Stimulated activated CD8-positive, alpha-beta memory T cell treated with anti-CD3 and anti-CD28 coated beads, Interleukin-4, amount 100 ng/mL, for 1 hour (primary cell): ENCODE measurements at places on chromosomes 2 and 18.

- no peak for DNase-seq
Measured at GRCh38 chr2:106129150-106129549, 65.0 kb downstream of the UXS1 start.

DNA sequence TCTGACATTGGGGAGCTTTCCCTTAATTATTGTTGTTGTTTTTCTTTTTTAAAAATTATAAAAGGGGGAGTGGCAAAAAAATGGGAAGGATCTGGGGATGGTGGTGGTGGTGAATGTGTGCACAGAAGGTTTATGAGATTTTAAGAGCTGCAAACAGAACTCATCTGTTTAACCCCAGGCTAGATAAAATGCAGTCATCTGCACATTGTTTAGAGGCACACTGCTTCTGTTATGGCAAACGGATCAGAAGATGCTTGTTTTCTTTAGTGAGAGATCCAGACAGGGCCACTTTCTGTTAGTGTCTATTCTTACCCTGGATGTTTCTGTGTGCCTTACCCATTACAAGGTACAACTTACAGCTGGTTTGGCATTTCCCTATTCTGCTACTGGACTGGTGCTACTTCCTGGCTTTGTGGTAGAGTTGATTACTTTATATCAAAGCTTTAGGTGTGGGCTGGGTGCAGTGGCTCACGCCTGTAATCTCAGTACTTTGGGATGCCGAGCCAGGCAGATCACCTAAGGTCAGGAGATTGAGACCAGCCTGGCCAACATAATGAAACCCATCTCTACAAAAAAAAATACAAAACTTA lies 68.2 kb upstream of the NRP2 start:
- DNase-seq, result no peak

DNA sequence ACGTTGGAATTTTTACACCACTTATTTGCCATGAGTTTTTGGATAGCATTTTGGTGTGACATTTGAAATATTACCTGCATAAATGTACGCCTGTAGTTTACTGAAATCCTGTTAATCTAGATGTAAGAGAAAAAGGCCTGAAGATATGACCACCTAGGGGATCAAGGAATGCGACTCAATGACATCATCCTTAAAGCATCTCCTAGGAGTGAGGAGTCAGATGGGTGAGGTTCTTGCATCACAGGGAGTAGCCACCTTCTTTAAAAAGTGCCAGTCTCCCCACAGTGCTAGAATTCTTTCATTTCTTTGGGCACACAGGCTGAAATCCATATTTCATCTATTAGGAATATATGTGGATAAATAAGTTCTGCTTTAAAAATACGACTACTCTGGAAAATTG lies 34.5 kb downstream of the ADCYAP1 start:
- DNase-seq, result no peak

- no peak for DNase-seq
Measured at GRCh38 chr2:217790681-217791392, 212.0 kb downstream of the TNS1 start.

DNA sequence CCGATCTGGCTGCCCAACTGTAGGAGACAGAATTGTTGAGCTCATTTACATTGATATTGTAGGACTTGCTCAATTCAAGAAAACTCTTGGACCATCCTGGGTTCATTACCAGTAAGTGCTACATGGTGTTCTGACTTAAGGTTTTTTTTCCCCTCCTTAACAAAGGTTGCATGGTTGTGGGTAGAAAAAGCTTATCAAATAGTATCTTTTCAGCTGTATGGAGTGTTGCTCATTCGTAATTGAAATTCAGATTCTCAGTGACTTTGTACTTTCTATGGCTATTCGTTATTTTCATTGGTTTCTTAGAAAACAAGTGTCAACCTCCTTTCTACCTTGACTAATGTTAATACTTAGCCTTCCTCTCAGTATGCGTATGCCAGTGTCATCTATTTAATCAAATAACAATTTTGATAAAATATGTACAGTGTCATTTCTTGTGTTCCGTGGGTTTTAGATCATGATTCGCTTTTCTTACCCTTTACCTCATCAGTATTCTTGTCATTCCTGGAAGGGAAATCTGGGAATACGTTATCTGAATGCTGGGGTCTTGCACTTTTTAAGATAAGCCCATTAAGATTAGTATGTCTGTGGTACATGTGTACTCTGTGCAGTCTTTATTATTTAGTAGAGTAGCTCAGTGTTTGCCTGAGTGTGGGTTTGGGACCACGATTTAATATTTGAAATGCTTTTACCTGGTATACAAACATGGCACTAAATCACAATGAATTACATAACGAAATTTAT lies 91.3 kb downstream of the MGAT5 start:
- DNase-seq, result no peak

GRCh38 chr2:105181282-105181681 lies 60.3 kb upstream of the GPR45 start:
- DNase-seq, result no peak

DNA sequence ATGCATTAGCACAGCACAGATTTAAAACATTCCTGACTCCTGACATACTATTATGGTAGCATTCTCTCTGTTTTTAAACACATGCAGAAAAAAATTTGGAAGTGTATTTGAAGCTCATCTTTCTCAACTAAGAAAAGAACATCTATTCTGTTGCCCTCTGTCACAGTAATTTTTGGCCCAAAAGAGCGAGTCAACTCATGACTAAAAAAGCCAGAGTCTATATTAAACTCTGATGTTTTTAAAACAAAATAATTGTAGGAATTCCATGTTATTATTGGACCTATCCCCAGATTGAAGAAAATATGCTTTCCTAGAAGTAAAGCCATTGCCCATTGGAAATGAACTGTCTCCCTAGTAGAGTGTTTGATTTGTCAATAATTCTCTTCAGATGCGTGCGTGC lies 96.7 kb downstream of the CRIM1 start:
- no peak for DNase-seq

DNA sequence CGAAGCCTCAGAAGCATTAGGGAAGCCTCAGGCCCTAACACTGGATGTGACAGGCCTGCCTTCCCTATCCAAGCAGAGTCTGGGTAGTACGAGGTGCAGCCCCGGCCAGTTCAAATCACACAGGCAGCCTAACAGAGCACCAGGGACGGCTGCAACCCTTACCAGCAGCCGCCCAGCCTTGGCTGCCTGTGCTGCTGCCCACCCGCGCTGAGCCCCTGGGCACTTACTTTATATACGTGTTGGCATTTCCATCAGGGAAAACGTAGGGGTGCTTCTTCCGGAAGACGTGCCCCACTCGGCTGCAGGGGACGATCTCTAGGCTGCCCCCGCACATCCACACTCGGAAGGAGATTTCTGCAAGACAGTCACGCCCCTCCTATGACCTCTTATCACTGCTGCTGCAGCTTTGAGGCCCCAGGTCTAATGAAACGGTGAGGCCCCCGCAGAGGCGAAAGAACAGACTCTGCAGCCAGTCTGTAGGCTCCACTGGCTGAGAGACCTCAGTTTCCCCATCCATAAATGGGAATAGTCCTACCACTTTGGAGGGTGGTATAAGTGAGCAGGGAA lies 124.7 kb upstream of the CAPN13 start:
- DNase-seq, result no peak

- DNase-seq, result no peak
Measured at GRCh38 chr2:175372704-175373701, 191.5 kb upstream of the ATP5MC3 start.
